ENCODE measurements at places on chromosomes 2 and 18.
A peak's percentile ranks its signal among the peaks of the same experiment; 100 is the strongest.

GRCh38 chr18:79916128-79916494 is 35.3 kb downstream of the SLC66A2 start:
- DNase-seq, result no peak

- no peak for DNase-seq
Measured at GRCh38 chr18:73840319-73840945, 307.2 kb downstream of the FBXO15 start.

GRCh38 chr18:58996696-58997095 is 132.0 kb downstream of the ZNF532 start:
- no peak for DNase-seq

- DNase-seq, result no peak
Measured at GRCh38 chr2:36464006-36464721, 108.6 kb downstream of the CRIM1 start.

- no peak for DNase-seq
Measured at GRCh38 chr2:101160454-101160853, 9.3 kb upstream of the TBC1D8 start.

- DNase-seq, result no peak
Measured at GRCh38 chr2:195602687-195603086, 54.3 kb upstream of the SLC39A10 start.

DNA sequence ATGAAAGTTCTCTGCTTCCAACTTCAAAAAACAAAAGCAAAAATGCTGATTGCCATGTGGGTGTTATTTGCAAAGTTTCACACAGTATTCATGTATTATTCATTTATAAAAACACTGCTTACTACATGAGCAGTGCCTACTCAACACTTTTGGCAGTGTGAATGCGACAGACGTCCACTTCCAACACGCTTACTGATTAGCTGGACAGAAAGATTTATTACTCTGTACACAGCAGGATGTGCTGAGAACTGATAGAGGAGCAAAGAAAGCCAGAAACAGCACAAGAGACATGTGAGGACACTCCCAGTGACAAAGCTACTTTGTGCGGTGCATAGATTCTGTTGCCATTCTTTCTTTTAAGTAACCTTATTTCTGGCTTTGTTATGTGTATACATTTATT is 258.8 kb downstream of the DLGAP1 start:
- DNase-seq, result no peak

GRCh38 chr2:200767111-200767885 is 44.4 kb upstream of the BZW1 start:
- DNase-seq, result no peak

- DNase-seq, result no peak
Measured at GRCh38 chr2:153115141-153115540, 363.4 kb downstream of the RPRM start.

GRCh38 chr2:27152102-27152795 is 3.4 kb downstream of the TCF23 start:
- DNase-seq, result no peak

- no peak for DNase-seq
Measured at GRCh38 chr18:68676913-68677312, 38.0 kb downstream of the TMX3 start.

GRCh38 chr2:60440079-60440766 is 113.2 kb downstream of the BCL11A start:
- DNase-seq, result no peak

- DNase-seq, result no peak
Measured at GRCh38 chr2:42331569-42332284, 29.3 kb downstream of the COX7A2L start.

GRCh38 chr2:120517751-120518469 is 172.0 kb downstream of the INHBB start:
- no peak for DNase-seq

- DNase-seq, result no peak
Measured at GRCh38 chr2:236848501-236848900, 237.2 kb upstream of the COPS8 start.

DNA sequence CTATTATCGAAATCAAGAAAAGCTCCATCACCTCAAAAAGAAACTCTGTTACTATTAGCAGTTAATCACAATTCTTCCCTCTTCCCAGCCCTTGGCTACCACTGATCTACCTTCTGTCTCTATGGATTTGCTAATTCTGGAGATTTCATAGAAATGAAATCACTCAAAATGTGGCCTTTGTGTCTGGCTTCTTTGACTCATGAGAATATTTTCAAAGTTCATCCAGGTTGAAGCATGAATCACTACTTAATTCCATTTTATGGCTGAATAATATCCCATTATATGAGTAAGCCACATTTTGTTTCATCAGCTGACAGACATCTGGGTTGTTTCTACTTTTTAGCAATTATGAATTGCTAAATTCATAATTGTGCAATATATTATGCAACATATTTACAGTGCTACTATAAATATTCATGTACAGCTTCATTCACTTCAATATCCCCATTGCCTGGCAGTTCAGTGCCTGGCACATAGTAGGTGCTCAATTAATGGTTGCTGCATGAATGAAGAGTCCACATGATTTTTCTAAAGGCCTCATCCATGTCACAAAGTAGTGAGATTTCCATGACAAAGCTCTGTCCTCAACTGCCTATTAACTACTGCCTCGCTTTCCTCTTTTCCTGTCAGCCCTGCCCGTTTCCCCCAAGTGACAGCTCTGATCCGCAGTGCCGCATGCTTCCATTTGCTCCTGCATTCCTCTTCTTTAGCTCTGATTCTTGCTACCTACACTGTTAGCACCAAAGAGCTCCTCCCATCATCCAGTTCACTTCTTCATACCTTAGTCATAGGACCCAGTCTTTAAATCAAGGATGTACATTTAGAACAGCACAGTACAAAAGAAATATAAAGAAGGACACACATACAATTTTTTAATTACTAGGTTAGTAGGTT is 32.8 kb downstream of the CCDC93 start:
- DNase-seq, result no peak

- no peak for DNase-seq
Measured at GRCh38 chr2:219968685-219969345, 341.4 kb downstream of the SLC4A3 start.

DNA sequence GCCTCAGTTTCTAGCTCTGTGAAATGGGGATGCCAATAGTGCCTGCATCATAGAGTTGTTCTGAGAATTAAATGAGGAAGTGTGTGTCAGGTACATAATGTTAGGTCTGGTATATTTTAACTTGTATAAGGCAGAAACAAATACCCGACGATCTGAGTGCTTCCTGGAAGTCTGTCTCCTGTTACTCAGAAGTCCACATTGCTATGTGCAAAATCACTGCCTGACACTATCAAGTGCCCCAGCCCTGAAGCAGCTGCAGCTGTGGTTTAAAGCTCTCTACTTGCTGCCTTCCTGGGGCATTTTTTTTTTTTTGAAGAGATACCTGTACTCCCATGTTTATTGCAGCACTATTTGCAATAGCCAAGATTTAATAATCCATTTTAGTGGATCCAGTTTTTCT is 125.3 kb downstream of the SLC4A3 start:
- no peak for DNase-seq

DNA sequence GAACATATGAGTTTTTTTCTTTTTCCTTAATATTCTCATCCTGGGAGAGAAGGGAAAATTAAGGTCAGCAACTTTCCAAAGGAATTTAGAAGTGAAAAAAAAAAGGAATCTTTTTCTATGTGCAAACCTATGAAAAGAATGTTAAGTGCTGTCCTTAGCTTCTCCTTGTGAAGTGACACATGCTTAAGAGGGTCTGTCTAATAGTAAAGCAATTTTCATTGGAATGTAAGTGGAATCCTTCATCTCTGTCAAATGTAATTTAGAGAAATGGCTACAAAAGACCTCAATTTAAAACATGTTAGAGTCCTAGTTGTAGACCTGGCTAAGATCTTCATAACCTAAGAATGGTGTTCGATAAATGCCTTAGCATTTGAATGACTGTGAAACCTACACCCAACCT is 117.4 kb upstream of the EPB41L3 start:
- no peak for DNase-seq

DNA sequence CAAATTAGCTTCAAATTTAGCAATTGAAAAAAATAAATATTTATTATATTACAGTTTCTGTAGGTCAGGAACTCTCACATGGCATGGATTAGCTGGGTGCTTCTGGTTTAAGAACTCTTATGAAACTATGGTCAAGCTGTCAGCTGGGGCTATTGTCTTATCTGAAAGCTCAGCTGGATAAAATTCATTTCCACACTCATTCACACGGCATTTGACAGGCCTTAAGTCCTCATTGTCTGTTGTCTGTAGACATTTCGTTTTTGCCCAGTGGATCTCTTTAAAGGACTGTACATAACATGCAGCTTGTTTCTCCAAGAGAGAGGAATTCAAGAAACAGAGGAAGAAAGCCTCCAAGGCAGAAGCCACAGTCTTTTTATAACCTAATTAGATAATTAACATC is 1556.8 kb upstream of the SLC39A10 start:
- no peak for DNase-seq

DNA sequence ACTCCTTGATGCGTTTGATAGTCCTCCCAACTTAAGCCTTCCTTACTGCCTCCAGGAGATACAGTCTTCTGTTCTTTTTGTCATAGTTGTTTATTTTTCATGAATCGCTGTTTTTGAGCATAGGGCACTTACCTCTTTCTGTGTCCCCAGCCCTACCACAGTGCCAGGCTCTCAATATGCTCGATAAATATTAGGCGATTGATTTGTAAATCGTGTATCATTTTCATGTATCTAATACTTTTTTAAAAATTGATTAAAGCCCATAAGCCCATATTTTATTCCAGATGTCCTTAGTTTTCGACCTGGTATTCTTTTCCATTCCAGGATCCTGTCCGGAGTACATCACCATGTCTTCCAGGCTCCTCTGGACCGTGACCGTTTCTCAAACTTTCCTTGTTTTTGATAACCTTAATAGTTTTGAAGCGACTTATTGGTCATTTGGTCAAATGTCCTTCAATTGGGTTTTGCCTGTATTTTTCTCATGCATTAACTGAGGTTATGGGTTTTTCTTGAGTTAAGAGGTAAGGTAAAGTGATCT is 444 bp upstream of the MMADHC start:
- no peak for DNase-seq

DNA sequence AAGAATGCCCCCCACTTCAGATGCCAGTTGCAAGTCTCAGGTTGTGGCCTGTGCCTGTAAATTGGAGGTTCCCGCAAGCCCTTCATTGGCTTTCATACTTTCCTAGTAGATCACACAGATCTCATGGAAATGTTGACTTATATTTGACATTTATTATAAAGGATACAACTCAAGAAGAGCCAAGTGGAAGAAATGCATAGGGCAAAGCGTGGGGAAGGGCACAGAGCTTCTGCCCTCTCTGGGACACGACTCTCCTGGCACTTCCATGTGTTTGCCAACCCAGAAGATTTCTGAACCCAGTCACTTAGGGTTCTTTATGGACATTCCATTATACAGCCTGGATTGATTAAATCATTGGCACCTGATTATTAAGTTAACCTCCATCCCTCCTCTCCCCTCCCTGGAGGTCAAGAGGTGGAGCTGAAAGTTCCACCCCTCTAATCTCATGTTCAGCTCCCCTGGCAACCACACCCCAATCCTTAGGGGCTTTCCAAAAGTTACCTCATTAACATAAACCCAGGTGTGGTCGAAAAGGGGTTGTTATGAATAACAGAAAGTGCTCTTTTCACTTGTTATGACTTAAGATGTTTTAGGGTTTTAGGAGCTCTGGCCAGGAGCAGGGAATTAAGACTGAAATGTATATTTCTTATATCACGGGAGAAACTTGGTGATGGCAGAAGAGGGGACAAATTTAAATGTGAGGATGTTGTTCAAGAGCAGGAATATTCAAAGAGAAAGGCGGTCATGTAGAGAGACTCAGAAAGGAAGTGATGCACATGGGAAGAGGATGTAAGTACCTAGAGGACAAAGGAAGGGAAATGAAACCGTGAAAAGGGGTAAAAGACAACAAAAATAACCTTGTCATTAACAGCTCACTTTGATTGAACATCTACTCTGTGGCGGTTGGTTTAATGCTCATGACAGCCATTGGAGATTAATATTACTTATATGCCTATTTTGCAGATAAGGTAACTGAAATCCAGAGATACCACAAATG is 31.8 kb downstream of the SP100 start:
- DNase-seq, result no peak

DNA sequence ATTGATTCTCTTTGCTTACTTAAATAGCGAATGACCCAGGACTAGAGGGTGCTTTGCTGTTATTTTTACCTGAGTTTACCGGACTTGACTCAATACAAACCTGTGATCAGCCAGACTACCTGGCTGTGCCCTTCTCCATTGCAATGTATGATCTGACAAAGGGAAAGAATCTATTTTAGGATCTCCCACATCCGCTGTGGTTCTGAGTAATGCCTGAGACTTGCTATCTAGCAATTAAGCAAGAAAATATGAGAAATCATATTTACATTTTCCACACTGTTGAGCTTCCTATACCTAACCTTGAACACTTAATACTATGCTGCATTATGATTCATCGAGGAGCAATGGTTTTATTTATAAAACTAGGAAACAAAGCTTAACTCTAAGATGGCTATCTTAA is 215.2 kb downstream of the RAD51AP2 start:
- DNase-seq, result peak; percentile 1

DNA sequence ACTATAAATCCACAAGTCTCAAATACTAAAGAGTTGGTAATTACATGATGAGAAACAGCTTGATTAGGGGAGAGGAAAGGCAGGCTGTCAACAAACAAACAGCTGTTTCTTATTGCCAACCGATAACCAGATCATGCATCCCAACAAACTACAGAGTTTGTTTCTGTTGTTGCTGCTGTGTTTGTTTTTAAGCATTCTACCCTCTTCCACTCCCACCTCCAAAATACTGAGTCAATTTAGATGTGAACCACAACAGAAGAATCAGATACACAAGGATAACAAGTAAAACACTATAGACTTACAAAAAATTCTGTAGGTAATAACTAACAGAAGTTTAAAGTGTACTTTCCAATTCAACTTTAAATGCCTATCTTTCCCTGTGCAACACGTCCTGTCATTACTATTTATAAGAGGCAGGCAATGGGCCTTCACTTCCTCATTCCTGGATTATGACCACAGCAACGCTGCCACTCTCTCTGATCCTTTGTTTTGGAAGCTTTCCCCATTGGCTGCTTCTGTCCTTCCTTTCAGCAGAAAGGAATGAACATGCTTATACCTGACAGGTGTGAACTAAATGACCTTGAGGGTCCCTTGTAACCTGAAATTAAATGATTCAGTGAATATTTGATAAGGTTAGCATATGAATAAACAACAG is 152.0 kb downstream of the SRBD1 start:
- DNase-seq, result no peak

All from Jurkat, Clone E6-1 (cell line).